Retina (tissue), 1 donor: ENCODE measurements at places on chromosomes 7 and 10.
A peak's percentile ranks its signal among the peaks of the same experiment; 100 is the strongest.

- DNase-seq = no peak
Measured at GRCh38 chr10:57925045-57925444, 342.6 kb downstream of the IPMK start.

GRCh38 chr7:85025312-85025756 is 161.5 kb downstream of the SEMA3D start:
- no peak for DNase-seq

DNA sequence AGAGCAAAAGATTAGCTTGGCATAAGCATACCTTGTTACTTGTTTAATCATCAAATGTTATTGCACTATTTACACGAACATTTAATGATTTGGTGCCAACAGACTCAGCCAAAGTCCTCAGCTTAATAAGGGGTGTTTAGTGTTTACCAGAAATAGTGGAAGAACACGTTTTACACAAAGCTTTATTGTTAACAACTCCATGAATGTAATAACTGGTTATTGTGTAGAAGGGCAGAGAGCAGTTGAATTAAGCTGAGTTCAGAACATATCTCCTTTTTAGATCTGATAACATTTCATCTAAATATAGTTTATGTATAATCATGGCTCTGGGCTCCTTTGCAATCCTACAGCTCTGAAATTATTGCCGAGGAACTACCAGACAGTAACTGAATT is 99.1 kb downstream of the CABCOCO1 start:
- no peak for DNase-seq

DNA sequence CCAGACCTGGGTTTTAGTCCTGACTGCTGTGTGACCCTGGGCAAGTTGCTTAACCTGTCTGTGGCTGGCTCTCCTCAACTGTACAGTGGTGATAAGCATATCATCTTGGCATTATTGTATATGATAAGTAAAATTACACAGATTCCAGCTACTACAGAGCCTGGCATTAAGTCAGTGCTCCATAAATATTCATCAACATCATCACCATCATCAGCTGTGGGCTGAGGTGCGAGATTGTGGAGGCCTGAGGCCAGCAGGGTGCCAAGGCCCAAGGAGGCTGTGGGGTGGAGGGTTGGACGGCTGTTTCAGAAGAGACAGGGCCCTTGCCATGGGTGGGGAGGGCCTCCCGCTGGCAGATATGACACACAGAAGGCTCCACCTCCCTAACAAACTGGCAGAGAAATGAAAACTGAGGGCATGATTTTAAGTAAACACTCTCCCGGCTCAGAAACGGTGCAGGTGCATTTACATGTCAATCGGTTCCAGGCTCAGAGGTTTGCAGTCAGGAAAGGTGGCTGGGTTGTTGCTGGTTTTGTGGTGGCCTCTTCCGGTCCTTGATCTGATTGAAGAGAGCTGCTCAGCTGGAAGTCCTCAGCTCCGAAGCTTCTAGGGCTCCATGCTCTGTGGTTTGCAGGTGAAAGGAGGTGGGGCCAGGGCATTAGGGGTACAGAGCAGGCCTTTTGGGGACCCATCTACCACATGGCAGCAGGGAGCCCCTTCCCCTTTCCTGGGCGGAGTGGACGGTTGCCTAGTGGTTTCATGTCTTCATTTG is 10.2 kb downstream of the CRYGN start:
- no peak for DNase-seq

DNA sequence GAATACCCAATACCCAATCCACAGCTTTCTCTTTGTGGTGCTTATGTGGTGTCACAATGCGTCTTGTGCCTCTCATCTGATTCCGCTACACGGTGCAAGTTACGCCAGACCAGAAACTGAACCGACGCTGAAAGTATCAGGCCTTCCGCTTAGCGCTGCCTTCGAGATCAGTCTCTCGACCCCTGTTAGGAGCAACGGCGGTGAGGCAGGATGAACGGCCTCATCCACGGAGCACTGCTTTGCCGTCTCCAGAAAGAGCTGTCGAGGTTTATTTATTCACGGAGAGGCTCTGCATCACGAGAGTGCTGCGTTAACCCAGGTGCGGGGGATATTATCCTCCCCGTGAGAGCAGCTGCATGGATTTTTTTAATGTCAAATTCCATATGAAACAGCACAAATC is 464.3 kb downstream of the DNAJB6 start:
- DNase-seq = no peak

DNA sequence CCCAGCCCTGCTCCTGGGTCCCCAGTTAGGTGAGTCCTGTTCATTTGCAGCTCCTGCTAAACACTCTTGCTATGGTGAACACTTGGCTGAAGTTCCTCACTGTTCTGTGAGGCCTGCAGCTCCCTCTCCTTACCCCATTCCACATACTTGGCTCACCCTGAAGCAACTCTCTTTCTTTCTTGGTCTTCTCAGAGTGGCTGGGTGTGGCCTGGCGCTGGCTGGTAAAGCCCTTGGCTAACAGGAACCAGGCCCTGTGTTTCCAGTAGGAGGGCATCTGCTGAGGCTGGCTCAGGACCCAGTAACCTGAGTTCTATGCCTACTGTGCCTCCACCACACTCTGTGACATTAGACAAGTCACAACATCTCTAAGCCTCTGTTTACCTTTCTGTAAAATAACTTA is 53.1 kb upstream of the COL13A1 start:
- DNase-seq = no peak

DNA sequence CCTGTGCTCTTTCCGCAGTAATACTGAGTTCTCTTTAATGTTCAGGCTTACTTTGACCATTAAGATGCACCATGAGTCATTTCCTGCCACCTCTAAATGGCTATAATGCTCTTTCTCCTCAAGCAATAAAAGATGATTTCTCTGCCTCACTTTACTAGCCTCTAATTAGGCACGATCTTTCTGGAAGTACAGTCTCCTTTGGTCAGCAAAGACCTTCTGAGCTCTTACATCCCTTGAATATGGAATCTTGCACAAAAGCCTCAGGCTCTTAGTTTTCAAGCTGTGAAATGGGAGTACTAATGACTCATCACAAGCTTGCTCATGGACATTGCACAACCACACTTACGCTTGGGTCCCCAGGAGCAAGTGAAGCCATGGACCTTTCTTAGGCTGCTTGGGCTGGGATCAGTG is 85.9 kb downstream of the FRMD4A start:
- no peak for DNase-seq

GRCh38 chr7:1239803-1240516 is 7.3 kb downstream of the UNCX start:
- DNase-seq = peak; percentile 62

DNA sequence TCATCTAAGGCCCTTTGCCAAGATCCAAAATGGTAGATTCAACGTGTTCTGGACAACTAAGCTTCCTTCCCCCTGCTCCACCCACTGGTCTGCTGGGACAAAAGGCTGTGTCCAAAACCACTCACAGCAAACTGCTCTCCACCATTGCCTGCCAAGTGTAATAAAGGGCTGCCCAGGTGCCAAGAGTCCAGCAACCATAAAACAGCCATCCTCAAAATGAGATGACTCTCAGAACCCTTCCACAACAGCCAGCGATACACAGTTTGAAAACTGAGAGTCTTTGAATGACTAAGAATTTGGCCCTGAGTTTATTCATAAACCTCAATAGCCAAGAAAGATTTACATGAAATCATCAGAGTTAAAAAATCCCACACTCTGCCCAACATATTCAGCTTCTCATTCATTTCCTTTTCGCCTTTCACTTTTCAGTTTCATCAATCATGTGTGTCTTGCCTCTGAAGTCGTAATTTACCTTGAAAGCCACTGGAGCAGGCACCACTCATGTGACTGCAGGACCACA is 658.1 kb upstream of the MGMT start:
- no peak for DNase-seq

DNA sequence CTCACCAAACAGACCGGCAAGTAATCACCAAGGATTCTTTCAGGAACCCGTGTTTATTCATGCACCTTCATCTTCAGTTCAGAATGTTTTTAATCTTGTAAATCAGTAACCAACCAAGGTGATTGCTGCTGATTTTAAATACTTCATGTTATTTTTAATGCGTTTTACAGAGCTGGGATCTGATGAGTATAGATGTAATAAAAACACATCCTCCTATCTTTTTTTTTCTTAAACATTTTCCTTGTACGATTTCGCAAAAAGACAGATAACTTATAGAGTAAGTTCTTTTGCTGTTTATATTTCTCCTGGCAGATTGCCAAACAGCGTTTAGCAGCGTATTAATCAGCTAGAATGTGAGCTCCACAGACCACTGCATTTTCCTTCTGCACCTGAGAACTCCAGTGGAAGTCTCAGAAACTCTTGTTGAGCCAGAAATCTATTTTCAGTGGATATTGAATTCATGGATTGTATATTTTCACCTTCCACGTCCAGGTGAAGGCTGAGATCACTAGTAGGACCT is 397.8 kb upstream of the NRP1 start:
- no peak for DNase-seq

DNA sequence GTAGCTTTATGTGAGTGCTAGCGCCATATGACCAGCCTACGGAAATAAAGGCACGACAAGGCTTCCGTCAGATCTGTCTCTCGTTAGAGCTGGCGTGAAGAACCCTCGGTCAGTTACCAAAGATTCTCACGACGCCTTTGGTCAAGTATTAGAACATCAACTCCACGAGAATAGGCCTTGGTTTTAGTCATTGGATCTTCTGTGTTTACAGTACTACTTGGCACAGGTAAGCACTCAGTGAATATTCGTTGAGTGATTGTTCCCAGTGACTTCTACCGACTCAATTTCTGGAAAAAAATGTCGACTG is 316 bp downstream of the RBM48 start:
- DNase-seq = no peak

DNA sequence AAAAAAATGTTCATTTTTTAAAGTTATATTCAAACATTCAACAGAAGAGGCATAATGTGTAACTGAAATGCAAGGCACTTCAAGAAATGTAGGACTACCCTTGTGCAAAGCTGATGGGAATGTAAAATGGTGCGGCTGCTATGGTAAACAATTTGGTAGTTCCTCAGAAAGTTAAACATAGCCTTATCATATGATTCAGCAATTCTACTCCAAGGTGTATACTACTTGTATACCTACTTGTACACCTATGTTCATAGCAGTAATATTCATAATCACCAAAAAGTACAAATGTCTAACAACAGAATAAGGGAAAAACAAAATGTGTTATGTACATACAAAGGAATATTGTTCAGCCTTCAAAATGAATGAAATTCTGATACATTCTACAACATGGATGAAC is 37.3 kb downstream of the TET1 start:
- no peak for DNase-seq

DNA sequence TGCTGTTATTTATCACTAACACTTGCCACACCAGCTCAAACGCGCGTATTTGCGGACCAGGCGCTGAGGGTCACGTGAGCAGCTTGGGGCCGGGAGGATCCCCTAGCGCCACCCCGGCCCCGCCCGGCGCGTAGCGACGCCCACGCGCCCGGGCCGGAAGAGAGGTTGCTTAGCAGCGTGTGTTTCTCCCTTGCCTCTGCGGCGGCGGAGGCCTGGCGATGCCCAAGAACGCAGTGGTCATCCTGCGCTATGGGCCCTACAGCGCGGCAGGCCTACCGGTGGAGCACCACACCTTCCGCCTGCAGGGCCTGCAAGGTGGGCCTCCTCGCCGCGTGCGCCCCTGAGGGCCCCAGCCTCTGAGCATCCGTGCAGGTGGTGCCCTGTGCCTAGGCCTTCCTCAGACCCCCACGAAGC is at the start of gene C10orf53:
Gene C10orf53, plus strand, starts transcription at position 172 of the 414 bp plus-strand sequence. Its CDS starts 47 bp downstream, at position 219.
- DNase-seq = peak; percentile 89

DNA sequence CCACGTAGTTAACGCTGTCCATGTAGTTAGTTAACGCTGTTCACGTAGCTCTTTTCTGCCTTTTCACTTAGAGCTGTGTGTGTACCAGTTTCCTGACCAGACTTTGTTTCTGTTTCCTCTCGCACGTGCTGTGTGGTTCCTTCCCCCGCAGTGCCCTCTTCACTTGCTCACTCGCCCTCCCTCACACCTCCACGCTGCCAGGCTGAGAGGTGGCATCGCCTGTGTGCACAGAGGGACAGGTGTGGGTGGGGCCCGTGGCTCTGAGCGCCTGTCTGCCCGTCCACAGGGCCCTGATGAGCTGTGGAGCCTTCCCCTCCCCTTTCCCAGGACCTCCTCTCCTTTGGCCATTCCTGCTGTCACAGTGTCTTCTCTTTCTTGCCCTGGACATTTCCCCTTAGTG is 30.6 kb downstream of the WDR37 start:
- DNase-seq = no peak

DNA sequence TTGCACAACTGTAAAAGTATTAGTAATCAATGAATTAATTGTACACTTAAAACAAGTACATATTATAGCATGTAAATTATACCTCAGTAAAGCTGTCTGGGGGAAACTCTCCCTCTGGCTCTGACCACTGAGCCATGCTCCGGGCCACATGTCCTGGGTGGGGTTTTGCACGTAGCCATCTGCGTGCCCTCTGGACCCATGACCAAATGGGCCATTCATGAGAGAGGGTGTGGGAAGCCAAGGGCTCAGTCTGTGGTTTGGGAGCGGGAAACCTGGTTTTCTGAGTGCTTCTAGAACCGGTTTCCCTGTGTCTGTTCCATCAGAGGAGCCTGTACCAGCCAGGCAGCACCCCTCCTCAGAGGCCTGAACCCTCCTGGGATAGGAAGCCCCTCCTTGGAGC is 143.2 kb downstream of the SH3PXD2A start:
- DNase-seq = no peak

- DNase-seq = peak; percentile 77
Measured at GRCh38 chr7:25831831-25832411, 320.1 kb upstream of the NFE2L3 start.

DNA sequence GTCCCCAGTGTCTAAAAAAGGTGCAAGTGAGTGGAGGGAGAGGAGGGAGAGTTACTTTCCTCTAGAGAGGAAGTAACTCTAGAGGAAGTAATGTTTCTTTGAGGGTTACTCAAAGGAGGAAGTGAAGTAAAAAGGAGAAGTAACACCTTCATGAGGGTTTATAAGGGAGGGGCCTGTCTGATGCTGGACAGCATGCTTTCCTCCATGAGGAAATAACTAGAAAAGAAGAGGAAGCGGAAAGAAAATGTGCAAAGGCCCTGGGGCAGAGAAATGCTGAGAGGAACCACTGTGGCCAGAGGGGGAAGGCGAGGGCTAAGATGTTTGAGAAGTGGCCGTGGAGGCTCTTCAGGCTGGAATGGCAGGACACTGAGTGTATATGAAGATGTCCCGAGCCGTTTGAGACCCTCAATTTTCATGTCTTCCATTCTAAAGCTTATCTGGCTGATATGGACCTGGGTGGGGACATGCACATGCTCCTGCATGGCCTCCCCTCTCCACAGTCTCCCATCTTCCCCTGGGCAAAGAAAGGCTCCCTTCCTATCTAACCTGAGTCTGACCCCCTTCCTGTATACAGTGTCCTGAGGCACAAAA is 3.4 kb upstream of the SLC18A2 start:
- no peak for DNase-seq
